Activated naive CD4-positive, alpha-beta T cell treated with Interleukin-2 at 50 U/mL for 16 hours (primary cell): ENCODE measurements at places on chromosomes 4 and X.

DNA sequence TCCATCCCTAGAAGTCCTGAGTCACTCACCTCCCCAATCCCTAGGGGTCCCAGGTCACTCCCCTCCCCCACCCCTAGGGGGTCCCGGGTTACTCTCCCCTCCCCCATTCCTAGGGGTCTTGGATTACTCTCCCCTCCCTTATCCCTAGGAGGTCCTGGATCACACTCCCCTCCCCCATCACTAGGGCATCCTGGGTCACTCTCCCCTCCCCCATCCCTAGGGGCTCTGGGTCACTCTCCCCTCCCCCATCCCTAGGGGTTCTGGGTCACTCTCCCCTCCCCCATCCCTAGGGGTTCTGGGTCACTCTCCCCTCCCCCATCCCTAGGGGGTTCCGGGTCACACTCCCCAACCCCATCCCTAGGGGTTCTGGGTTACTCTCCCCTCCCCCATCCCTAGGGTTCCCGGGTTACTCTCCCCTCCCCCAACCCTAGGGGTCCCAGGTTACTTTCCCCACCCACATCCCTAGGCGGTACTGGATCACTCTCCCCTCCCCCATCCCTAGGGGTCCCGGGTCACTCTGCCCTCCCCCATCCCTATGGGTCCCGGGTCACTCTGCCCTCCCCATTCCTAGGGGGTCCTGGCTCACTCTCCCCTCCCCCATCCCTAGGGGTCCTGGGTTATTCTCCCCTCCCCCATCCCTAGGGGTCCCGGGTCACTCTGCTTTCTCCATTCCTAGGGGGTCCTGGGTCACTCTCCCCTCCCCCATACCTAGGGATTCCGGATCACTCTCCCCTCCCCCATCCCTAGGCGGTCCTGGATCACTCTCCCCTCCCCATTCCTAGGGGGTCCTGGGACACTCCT, 2.1 kb downstream of the ASMTL start:
- peak; percentile 1 for DNase-seq

GRCh38 chr4:6509587-6509986, 37.2 kb upstream of the PPP2R2C start:
- no peak for DNase-seq

- no peak for DNase-seq
Observed at GRCh38 chr4:2288051-2288541, 26.2 kb upstream of the MXD4 start.

GRCh38 chrX:47623540-47624027, 3.9 kb upstream of the SYN1 start:
- DNase-seq = peak; percentile 37

DNA sequence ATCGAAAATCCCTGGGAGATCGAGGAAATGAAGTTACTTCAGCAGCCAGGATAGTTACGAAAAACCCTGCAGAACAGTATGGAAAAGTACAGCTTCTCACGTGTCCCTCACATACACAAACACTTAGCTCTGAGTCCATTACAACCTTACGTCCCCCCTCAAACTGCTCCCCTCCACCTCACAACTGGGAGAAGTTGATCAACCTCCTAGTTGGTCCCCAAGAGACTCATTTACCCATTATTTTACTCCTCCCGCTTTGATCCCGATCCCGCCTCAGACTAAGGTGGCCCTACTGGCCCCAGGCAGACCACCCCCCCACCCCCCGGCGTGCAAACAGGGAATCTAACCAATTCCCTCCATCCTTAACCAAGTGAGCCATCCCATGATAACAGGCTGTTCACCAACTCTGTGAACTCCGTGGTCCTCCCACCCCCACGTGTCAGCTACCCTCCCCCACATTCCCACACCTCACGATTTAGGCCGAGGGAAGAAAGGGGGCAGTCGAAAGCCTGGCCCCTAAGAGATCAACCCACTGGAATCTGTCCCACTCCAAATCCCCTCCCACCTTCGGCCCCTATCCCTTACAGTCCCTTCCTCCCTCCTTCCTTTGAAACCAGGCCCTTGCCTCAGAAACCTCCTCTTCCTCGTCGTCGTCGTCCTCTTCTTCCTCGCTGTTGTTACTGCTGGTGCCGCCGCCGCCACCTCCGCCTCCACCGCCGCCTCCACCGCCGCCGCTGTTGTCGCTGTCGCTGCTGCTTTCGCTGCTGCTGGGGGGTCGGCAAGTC, 755 bp downstream of the ANKRD17 start:
- DNase-seq = peak; percentile 19

GRCh38 chrX:52415304-52415703, 46.5 kb downstream of the XAGE2 start:
- DNase-seq = no peak

GRCh38 chr4:12138488-12138887, 709.8 kb upstream of the HS3ST1 start:
- no peak for DNase-seq

DNA sequence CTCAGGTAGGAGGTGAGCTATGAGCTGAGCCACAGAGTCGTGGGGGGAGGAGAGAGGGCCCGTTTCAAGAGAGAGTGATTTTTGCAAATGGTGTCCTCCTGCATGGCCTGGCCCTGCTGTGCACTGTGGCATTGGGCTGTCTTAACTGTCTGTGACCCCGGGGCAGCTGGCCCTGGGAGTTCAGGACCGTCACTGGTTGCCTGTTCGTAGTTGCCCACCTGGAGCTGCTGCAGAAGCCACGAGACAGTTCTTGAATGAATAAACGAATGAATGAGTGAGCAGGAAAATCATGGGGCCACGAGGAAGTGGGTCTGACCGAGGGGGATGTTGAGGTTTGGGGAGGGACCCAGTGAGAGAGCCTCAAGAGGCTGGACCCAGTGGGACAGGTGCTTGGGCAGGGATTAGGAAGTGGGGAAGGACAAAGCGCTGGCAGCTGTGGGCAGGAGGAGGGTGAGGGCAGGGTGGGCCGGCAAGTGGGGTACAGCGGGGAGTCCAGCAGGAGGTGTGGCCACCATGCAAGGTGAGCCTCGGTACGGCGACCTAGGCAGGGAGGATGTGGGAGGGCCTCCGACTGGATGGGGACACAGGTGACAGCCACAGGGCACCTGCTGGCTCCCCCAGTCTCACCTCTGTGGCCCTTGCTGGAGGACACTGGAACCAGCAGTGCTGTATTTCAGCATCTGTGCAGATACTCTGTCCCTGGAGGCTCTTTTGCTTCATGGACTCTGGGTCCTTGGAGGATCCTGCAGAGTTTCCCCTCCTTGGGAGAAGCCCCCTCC, 10.2 kb downstream of the RGS12 start:
- no peak for DNase-seq

DNA sequence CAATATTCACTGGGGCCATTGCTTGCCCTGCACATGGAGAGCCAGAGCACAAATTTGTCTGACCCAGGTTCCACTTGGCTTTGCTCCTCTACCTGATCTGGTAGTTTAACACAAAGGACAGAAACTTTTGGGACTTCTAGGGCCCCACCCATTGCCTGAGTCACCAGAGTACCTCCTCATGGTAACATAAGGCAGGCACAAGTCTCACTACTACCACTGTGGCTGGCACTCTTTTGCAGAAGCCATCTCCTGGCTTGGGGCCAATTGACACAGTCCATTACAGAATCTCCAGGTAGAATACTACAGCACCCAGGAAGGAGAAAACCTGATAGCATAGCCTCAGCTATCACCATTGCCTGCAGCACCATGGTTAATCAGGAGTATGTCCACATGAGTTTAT, 52.6 kb upstream of the NAP1L2 start:
- DNase-seq = no peak

- no peak for DNase-seq
Observed at GRCh38 chr4:19776021-19776459, 475.7 kb upstream of the SLIT2 start.

DNA sequence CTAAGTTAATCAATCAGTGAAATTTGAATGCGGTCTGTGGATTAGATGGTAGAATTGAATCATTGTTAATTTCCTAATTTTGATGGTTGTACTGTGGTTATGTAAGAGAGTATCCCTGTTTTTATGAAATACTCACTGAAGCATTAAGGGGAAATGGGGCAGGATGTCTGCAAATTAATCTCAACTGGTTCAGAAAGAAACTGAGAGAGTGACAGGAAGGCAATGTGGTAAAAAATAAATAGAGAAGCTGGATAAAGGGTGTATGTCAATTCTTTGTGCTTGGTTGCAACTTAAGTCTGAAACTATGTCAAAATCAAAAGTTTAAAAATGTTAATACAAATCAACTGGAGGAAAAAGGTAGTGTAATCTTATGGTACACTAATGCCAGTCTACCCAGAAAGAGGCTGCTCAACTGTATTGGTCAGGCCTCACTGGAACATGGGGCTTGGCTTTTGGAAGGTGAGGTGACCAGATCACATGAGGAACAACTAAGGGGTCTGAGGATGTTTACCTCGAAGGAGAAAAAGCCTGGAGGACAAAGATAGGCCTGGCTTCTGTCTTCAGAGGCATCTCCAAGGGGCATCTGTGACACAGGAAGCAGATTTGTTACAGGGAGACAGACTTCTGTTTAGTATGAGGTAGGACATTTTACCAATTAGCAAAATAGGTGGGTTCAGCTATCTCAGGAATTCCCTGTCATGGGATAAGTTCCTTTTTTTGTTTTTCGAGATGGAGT, 83.1 kb downstream of the DLG3 start:
- no peak for DNase-seq

DNA sequence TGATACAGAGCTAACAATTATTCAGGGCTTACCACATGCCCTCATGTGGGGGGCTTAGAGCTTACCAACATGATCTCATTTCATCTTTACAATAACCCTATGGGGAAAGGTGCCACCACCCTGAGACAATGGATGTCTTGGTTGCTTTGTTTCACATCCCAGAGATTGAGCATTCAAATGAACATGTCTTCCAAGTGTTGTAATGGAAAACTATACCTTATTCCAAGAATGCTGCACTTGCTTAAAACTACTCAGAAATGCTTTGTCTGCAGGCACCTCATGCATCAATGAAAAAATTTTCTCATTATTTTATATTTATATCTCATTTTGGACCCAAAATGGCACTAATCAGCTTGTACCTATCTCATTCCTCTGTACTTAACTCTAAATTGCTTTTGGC, 34.6 kb downstream of the BCLAF3 start:
- DNase-seq = no peak

DNA sequence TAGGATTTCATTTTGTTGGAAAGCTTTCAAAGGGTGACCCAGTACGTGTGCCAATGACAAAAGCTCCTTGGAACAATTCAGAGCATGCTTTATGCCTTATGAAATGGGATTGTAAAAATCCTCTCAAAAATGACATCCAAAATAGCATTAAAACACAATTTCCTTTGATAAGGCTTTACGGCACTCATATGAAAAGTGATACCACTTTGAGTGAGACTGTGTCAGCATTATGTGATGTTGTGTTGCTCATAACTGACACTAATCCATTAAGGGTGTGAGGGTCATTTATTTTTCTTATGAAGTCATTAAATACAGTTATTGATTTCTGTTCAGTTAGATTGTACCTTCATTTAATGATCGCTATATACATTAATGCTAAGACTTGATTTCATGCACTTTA, 250.2 kb downstream of the TENM3 start:
- no peak for DNase-seq

GRCh38 chr4:120080533-120080932, 13.9 kb upstream of the MAD2L1 start:
- no peak for DNase-seq

DNA sequence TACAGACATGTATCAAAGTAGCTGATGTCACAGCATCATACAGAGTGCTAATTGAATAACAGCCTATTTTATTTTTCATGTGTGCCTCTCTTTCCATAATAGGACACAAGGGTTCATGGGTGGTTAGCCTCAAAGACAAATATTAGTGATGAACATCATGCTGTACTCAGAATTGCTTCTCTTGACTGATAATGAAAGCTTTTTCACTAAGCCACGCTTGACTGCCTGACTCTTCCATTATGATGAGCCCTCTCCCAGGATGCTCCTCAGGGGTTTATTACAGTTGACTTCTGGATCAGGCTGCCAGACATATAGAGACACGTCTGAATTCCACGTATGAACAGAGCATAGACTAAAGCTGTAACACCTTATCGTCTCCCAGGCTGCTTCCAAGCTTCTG, 2757.5 kb downstream of the PCDH7 start:
- no peak for DNase-seq

- DNase-seq = no peak
Observed at GRCh38 chr4:16608123-16608522, 290.3 kb downstream of the LDB2 start.

DNA sequence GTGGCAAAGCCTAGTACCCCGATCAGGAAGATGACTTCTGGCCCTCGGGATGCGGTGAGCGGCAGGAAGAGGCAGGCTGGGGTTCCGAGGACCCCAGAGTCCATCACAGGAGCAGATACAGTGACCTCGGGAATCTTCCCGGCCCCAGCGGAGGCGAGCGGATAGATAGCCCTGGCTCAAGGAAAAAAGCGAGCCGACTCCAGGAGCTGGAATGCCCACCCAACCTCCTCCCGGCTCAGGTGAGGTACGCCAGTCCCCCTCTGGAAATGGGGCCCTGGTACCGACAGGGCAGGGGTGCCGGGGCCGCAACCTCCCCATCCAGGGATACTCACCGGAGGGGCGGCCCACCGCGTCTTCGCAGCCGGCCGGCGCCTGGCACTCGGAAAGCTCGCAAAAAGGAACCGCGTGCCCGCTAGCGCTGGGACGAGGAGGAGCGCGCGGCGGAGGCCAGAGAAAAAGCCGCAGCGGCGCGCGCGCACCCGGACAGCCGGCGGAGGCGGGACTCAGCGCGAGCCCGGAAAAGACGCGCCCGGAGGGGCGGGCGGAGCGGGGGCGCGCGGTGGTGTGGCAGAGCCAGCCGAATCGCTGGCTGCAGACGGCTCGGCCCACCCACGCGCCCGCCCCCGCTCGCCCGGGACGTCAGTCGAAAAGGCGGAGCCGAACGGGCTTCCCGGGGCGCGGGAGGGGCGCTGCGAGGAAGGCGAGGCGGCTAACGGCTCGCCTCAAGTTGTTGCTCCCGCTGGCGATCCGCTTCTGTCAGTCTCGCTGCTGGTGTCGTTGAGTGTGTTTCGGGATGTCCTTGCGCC, at the start of gene ACSL4:
TSS of gene ACSL4 (minus strand) at position 451 of the 806 bp plus-strand sequence. CDS start 49,894 bp downstream, outside the sequence.
- DNase-seq = peak; percentile 85

DNA sequence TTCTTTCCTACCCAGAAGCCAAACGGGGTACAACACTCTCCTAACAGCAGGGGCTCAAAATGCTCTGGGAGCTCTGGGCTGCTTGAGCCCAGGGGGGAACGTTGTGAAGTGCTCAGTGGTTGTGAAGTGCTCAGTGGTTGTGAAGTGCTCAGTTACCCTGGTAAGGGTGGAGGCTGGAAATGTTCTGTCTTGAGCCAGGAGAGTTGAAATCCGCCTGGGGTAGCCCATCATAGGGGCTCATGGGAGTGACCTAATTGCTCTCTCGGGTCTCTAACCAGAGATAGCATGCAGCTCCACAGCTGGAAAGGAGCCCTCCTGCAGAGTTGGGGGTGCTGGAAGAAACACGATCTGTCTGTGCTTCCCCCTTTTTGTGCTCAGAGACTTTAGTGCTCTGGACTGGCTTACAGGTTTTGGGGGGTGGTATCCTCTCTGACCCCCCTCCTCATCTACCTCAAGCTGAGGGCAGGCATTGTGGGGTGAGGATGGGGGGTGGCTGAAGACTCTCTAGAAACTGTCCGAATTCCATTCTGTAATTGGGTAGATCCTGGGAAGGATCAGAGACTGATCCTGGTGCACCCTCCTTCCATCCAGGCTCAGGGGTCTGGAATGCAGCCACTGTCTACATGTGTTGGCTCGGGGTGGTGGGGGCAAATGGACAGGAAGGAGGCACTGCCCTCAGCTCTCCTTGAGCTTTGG, 2.7 kb downstream of the EFNB1 start:
- no peak for DNase-seq

GRCh38 chrX:13690836-13691235, 1.9 kb downstream of the RAB9A start:
- no peak for DNase-seq
